ENCODE measurements at places on chromosomes 3 and 15. TPM values are rescaled to one million over a fixed set of nuclear protein-coding genes. Genes with fewer than 3 reads are reported as not detected.
A peak's percentile ranks its signal among the peaks of the same experiment; 100 is the strongest.

GRCh38 chr15:43775411-43775965 is 1.3 kb downstream of the ELL3 start:
- H3K36me3 ChIP-seq = peaks cover 16% of the 10 kb centered on the region
- H3K4me3 ChIP-seq = peak overlapping the region; percentile 78
- H3K27me3 ChIP-seq = peaks cover 6% of the 10 kb centered on the region

- H3K4me3 ChIP-seq = no peak overlapping the region
- H3K27me3 ChIP-seq = peaks cover 6% of the 10 kb centered on the region
- no peaks in the 10 kb centered on the region for H3K4me1 ChIP-seq
- H3K27ac ChIP-seq = no peak overlapping the region
- DNase-seq = no peak
Observed at GRCh38 chr3:170953736-170954135, 45.3 kb upstream of the EIF5A2 start.

DNA sequence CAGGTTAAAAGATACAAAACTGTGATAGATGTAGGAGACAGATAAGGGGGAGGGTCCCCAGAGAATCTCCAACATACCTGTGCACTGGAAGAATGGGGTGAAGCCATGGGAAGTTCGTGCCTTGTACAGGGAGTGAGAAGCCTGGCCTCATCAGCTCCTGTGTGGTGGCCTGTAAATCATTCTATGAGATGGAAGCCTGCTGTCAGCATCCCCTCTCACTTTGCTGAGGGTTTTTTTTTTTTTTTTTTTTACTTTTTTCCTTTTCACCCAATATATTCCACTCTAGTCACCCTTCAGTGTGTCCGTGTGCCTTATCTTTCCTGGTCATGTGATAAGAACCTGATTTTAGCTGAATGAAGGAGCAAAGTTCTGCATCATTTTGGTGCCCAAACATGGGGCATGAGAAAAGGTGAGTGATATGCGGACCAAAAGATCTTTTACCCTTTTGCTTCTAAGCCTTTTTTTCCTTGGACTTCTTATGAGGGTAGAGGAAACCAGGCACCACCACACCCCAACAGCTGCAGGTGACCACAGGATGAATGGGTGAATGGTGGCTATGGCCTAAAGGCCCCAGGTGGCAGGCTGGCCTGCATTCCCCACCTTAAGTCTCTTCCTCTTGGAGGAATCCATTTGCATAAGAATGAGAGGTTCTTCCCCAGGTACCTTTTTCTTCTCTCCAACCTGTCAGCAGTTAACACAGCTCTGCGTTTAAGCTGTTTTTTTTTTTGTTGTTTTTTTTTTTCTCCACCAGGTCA is 1345.0 kb downstream of the NSUN3 start:
- H3K4me3 ChIP-seq = no peak overlapping the region
- DNase-seq = no peak
- no peaks in the 10 kb centered on the region for H3K27me3 ChIP-seq
- H3K27ac ChIP-seq = no peak overlapping the region
- no peaks in the 10 kb centered on the region for H3K4me1 ChIP-seq

DNA sequence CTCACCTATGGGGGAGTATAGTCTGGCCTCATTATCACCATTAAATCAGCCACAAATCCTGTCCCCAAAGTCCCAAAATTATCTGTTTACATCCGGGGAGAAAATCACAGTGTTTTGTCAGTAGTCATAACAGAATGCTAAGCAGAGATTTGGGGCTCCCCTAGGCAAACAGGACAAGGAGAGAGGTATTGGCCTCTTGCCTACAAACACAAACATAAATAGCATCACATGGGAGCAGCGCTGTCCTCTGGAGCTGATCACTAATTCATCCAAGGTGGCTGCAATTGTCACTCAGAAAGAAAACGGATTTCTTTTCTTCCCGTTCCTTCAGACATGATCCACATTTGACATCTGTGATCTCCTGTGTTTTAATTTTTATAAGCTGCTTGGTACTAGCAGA is 1028.1 kb downstream of the NTRK3 start:
- no peaks in the 10 kb centered on the region for H3K27me3 ChIP-seq
- H3K27ac ChIP-seq = no peak overlapping the region
- no peak overlapping the region for H3K4me3 ChIP-seq
- no peaks in the 10 kb centered on the region for H3K36me3 ChIP-seq
- H3K4me1 ChIP-seq = peaks cover 4% of the 10 kb centered on the region

DNA sequence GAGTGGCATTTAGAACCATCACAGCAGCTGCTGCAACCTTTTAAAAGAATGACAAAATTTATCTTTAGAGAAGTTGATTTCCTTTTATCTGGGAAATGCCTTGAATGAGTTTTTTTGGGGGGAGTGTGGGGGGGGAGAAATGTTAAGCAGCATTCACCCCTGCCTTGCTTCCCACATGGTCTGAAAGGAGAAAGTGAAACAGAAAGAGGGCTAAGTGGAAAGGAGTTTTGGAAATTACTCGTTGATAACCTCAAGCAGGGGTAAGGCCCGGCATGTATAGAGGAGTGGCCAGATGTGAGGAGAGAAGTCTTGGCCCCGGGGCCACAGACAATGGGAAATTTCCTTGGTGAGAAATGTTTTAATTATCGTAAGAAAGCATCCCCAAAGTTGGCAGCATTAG is 23.5 kb downstream of the B3GALNT1 start:
- no peaks in the 10 kb centered on the region for H3K27me3 ChIP-seq
- peaks cover 15% of the 10 kb centered on the region for H3K36me3 ChIP-seq
- no peak overlapping the region for H3K27ac ChIP-seq
- no peak overlapping the region for H3K4me3 ChIP-seq

DNA sequence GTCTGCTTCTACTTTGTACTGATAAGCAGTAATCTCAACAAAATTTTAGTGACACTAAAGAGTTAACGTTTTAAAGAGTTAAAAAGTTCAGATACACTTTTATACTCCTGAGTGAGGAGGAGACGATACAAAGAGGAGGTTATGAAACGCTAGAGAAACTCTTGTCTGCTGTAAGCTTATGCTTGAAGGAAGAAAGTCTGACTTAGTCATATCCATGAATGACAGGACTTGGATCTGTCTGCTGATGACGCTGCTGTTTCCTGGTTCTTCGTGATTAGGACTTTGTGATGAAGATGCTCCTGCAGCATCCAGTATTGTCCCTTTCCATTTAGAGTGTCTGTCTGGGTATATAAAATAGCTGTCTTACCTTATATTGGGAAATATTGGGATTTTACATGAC is 15.8 kb downstream of the TCF12 start:
- H3K27me3 ChIP-seq = no peaks in the 10 kb centered on the region
- peaks cover 36% of the 10 kb centered on the region for H3K4me1 ChIP-seq
- no peak for DNase-seq
- H3K36me3 ChIP-seq = peaks cover 46% of the 10 kb centered on the region

DNA sequence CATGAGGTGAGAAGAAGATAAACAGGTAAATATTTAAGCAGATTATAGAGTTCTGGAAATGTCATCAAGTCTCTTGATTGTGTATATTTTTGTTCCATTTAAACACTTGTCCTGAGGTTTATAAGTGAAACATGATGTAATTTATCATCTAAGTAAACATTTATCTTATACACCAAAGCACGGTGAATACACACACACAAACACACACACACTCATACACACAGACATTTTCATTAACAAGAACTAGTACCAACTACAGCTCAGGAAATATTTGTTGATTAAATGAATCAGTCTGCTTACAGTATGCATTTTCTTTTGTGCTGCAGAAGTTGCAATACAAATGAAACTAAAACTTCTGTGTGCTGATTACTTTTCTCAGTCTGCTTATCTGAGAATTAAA is 357.3 kb downstream of the ZBTB20 start:
- no peak for DNase-seq
- no peak overlapping the region for H3K27ac ChIP-seq
- no peaks in the 10 kb centered on the region for H3K4me1 ChIP-seq
- H3K36me3 ChIP-seq = no peaks in the 10 kb centered on the region
- H3K4me3 ChIP-seq = no peak overlapping the region
- H3K27me3 ChIP-seq = no peaks in the 10 kb centered on the region

DNA sequence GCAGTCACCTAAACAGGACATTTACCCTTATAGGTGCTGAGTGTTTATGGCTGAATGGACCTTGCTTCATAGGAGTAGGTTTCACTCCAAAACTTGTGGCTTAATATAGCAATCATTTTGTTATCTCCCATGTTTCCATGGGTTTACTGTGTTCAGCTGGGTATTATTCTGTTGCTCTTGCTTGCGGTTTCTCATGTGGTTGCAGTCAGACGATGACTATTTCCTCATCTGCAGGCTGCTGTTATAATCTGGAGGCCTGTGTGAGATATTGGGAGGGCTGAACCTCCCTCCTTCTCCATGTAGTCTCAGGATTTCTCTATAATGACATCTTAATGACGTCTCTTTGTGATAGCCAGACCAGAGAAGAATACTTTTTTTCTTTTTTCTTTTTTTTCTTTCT is 98.1 kb downstream of the ZPLD1 start:
- H3K4me1 ChIP-seq = peaks cover 4% of the 10 kb centered on the region
- no peak overlapping the region for H3K27ac ChIP-seq
- H3K36me3 ChIP-seq = no peaks in the 10 kb centered on the region
- no peak overlapping the region for H3K4me3 ChIP-seq
- DNase-seq = no peak
- H3K27me3 ChIP-seq = peaks cover 2% of the 10 kb centered on the region

DNA sequence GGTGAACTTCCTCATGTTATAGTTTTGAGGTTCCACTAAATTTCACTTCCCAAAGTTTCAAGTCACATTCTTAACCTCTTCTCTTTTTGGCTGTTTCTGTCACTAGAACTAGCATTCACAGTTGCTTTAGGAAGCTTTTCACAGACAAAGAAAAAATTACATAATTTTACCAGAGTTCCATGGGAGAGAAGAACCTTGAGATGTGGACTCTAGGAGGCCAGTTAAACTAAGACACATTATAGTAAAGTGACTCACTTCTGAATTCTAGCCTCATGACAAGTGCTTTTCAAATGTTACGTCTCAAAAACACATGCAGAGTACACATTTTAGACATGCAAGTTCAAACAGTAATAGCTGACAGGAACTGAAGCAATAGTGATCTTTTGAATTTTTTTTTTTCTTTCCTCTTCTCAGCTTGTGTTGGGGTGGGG is 39.9 kb upstream of the LRTM1 start:
- H3K27ac ChIP-seq = peak overlapping the region; percentile 6
- no peak for DNase-seq
- peaks cover 39% of the 10 kb centered on the region for H3K4me1 ChIP-seq
- no peaks in the 10 kb centered on the region for H3K27me3 ChIP-seq
- no peak overlapping the region for H3K4me3 ChIP-seq
- H3K36me3 ChIP-seq = no peaks in the 10 kb centered on the region

GRCh38 chr3:185042312-185043050 is 110.4 kb downstream of the C3orf70 start:
- DNase-seq = no peak
- peaks cover 15% of the 10 kb centered on the region for H3K36me3 ChIP-seq
- H3K4me1 ChIP-seq = peaks cover 15% of the 10 kb centered on the region
- no peaks in the 10 kb centered on the region for H3K27me3 ChIP-seq
- H3K4me3 ChIP-seq = no peak overlapping the region

DNA sequence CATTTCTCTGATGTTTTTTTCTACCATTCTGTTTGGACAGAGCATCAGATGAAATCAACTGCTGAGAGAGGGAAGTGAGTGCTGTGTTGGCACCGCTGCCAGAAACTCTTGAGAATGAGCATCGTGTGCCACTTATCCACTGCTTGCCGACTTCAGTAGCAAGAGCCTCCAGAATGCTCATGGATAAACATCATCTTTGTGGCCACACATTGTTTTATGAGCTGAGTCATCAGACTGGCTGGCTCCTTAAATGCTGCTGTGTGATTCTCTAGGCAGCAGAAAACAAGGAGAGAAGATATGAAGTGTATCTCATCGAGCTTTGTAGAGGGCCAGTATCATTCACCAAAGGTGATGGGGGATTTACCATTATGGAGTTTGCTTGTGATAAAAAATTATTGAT is 3.4 kb upstream of the DOCK3 start:
- no peak overlapping the region for H3K27ac ChIP-seq
- H3K27me3 ChIP-seq = peaks cover 75% of the 10 kb centered on the region
- H3K4me1 ChIP-seq = peaks cover 9% of the 10 kb centered on the region
- H3K4me3 ChIP-seq = no peak overlapping the region
- peak; percentile 2 for DNase-seq

- no peak overlapping the region for H3K4me3 ChIP-seq
- H3K27me3 ChIP-seq = no peaks in the 10 kb centered on the region
- no peaks in the 10 kb centered on the region for H3K36me3 ChIP-seq
- DNase-seq = no peak
Observed at GRCh38 chr3:109921509-109921908, 584.2 kb upstream of the DPPA4 start.

DNA sequence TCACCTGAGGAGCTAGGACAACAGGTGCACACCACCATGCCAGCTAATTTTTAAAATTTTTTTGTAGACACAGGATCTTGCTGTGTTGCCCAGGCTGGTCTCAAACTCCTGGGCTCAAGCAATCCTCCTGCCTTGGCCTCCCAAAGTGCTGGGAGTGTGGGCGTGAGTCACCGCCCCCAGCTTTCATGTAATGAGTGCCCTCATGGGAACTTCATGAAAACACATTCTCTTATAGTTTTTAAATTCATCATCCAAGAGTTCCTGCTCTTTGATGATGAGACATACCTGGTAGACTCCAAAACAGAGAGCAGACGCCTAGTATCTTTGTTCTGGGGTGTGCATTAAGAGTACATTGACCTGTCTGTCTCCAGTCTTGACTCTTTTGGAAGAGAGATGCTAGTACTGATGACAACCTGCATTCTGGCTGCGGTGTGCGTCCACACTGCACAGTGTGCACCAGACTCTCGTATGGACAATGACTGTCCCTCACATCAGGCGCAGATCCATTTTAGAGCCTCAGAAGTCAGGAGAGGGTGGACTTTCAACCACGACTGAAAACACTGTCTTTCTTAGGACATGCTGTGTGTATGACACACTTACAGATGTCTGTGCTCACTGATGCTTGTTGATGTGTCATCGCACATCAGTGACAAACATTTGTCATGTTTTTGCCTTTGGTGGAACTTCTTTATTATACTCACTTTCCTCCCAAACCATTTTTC is 2.0 kb downstream of the NRROS start:
- no peak overlapping the region for H3K27ac ChIP-seq
- H3K4me3 ChIP-seq = no peak overlapping the region
- H3K27me3 ChIP-seq = peaks cover 27% of the 10 kb centered on the region
- H3K4me1 ChIP-seq = peaks cover 6% of the 10 kb centered on the region

DNA sequence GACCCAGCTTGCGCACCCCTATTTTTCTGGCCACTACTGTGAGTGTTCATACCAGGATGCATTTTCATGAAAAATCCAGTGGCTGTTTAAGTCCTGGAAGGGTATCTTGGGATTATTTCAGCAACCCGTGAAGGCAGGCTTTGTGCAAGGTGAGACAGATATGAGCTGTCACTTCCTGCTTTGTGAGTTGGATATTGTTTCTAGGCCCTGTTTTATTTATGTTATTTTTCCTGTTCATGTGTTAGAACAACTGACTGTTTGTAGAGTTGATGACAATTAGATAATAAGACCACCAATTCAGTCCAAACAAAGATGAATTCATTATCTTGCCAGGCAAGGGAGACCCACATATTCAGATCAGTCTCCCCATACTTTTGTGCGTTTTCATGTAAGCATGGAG is 42.5 kb downstream of the ZBTB38 start:
- H3K27me3 ChIP-seq = no peaks in the 10 kb centered on the region
- H3K4me3 ChIP-seq = no peak overlapping the region
- peaks cover 32% of the 10 kb centered on the region for H3K36me3 ChIP-seq
- H3K27ac ChIP-seq = peak overlapping the region; percentile 99

GRCh38 chr3:194282436-194283122 is 68.5 kb downstream of the CPN2 start:
- DNase-seq = peak; percentile 6
- no peaks in the 10 kb centered on the region for H3K36me3 ChIP-seq
- H3K4me1 ChIP-seq = peaks cover 28% of the 10 kb centered on the region
- H3K27ac ChIP-seq = no peak overlapping the region

The CLDN1 gene
- total RNA-seq = 11.4 TPM

The ZNF385D gene
- total RNA-seq = 3.7 TPM

The FAM162A gene
- total RNA-seq = 51.2 TPM

The A4GNT gene
- not detected for total RNA-seq

The SEMA6D gene
- total RNA-seq = 52.0 TPM

The ANO10 gene
- total RNA-seq = 29.8 TPM

The HES1 gene
- 108 TPM for total RNA-seq

The PSTPIP1 gene
- not detected for total RNA-seq
